ENCODE measurements at places on chromosomes 3 and 15.

DNA sequence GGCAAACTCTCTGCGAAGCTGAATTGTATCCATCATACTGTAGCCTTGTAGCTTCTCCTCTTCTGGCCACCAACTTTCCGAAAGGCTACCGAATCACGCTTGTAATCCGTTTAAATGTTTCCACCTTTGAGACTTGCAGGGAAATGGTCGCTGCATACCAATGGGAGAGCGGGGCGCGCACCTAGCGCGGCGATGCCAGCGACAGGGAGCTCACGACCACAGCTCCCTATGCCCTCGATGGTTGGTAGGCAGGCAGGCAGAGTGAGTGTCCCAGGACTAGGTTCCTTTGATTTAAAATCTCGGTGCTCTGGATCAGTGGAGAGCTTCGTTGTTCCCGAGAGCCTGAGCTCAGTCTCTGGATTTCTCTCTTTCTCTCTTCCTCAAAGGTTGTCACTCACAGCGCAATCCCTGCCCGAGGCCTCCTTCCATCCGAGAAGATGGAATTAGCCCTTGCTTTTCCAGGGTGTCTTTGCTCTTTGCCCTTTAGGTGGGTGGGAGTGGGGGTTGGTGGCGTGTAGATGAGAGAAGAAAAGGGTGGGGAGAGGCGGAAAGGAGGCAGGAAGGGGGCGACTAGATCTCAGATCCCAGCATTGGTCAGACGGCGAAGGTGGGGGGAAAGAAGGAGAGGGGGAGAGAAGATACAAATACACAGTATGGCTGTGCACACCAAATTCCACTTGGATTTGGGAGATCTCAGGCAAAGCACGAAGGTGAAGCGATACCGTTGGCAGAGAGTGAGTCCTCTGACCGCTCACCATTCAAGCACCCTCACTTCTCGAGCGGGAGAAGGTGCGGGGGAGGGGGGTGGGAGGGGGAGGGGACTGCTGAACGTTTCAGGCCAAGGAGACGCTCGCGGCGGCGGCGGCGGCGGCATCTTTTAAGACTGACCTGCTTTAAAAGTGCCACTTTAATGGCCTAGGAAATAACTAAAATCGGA is at the start of gene SLITRK3:
Gene SLITRK3 (minus strand): TSS at position 745 of the 937 bp plus-strand sequence. CDS start 5,554 bp downstream, outside the sequence.
- H3K27ac ChIP-seq = no peak within 1 kb of the TSS
- peaks cover 8% of the 10 kb centered on the region for H3K4me1 ChIP-seq
- DNase-seq = no peak
- H3K4me3 ChIP-seq = no peak within 1 kb of the TSS
- peaks cover 22% of the 10 kb centered on the region for H3K27me3 ChIP-seq

GRCh38 chr3:168671091-168671490 is 575.4 kb upstream of the GOLIM4 start:
- H3K4me1 ChIP-seq = no peaks in the 10 kb centered on the region
- DNase-seq = no peak
- H3K27ac ChIP-seq = no peak overlapping the region
- no peaks in the 10 kb centered on the region for H3K36me3 ChIP-seq
- H3K27me3 ChIP-seq = no peaks in the 10 kb centered on the region

DNA sequence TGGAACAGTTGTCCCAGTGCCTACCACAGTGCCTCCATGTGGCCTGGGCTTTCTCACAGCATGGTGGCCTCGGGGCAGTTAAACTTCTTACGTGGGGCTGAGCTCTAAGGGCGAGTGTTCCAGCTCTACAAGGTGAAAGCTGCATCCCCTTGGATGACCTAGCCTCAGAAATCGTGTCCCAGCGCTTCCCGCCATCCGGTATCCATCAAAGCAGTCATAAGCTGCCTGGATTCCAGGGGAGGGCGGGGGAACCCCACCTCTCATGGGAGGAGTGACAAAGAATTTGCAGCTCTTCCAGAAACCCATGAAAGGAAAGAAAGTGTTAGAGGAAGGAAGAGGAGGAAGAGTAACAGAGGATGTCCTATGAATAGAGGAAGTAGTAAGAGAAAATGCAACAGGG is 45.8 kb upstream of the CCDC174 start:
- H3K4me1 ChIP-seq = no peaks in the 10 kb centered on the region
- H3K27ac ChIP-seq = no peak overlapping the region

GRCh38 chr3:83477563-83477962 is 1481.2 kb upstream of the CADM2 start:
- no peaks in the 10 kb centered on the region for H3K27me3 ChIP-seq
- H3K4me1 ChIP-seq = no peaks in the 10 kb centered on the region
- H3K27ac ChIP-seq = no peak overlapping the region
- DNase-seq = no peak
- H3K36me3 ChIP-seq = no peaks in the 10 kb centered on the region

Data from natural killer cell (primary cell).